ENCODE measurements at places on chromosomes 12 and 14.

DNA sequence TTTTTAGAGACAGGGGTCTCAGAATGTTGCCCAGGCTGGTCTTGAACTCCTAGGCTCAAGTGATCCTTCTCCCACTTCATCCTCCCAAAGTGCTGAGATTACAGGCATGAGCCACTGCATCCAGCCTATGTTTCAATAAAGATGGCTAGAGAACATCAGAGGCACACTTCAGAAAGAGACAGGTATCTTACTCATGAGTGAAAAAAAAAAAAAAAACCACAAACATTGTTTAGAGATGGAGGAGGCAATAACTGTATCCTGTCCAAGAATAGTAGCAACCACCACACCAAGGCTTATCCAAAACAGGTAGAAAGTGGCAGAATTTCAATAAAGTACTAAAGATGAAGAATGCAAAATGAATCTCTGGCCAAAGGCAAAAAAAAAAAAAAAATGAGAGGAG lies 30.3 kb downstream of the EEA1 start:
- DNase-seq: no peak

GRCh38 chr12:851343-851742 lies 98.2 kb downstream of the RAD52 start:
- DNase-seq: no peak

GRCh38 chr12:48925304-48926011 lies at the start of gene FKBP11:
TSS of gene FKBP11 (minus strand) at chr12:48925492. CDS start at chr12:48925428, 64 bp downstream.
- DNase-seq: peak; percentile 80

- no peak for DNase-seq
Measured at GRCh38 chr14:34021096-34021495, 70.2 kb upstream of the EGLN3 start.

- DNase-seq: no peak
Measured at GRCh38 chr12:107518868-107519267, 166.7 kb upstream of the PWP1 start.

Measured in stimulated activated CD8-positive, alpha-beta memory T cell treated with anti-CD3 and anti-CD28 coated beads, Interleukin-15, amount 100 ng/mL, for 4 hours (primary cell).